ENCODE measurements at places on chromosomes 6 and 20.

DNA sequence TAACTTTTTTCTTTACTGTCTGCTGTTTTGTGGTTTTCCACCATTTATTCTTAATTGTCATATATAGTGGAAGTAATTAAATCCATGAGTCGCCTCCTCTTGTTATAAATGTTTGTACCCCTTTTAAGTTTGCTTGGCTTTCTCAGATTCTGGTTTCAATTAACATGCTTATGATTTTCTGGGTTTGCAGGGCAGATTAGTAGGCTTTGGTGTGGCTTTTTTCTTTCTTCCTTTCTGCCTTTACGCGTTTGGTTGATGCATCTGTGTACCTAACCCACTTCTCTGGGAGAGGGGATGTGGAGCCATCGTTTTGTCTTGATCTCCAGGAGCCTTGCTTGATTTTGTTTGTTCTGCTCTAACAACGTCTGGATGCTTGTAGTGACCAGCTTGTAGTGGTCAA lies 100.4 kb downstream of the JARID2 start:
- DNase-seq: no peak

DNA sequence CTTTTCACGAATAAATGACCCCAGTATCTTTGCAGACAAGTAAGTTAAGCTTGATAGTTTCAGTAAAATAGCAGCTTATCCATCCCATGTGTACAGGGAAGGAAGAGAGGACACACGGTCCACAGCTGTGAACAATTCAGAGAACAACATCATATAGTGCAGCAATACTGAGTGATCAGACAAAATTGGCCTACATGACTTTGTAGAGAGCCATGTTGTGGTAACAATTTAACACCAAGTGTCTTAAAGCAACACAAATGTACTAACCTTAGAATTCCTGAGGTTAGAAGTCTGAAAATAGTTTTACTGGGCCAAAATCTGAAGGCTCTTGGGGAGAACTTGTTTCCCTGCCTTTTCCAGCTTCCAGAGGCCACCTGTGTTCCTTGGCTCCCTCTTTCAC lies 12.5 kb downstream of the FAM184A start:
- DNase-seq: no peak

GRCh38 chr20:21705575-21706260 lies at the start of gene PAX1:
PAX1 (plus strand) TSS chr20:21705664; CDS start chr20:21705713, 49 bp downstream.
- DNase-seq: no peak

- DNase-seq: no peak
Observed at GRCh38 chr6:76942203-76942966, 520.9 kb downstream of the HTR1B start.

GRCh38 chr6:97423190-97423589 lies 140.2 kb upstream of the MMS22L start:
- no peak for DNase-seq

GRCh38 chr6:133895573-133896343 lies 6.8 kb downstream of the TCF21 start:
- no peak for DNase-seq

DNA sequence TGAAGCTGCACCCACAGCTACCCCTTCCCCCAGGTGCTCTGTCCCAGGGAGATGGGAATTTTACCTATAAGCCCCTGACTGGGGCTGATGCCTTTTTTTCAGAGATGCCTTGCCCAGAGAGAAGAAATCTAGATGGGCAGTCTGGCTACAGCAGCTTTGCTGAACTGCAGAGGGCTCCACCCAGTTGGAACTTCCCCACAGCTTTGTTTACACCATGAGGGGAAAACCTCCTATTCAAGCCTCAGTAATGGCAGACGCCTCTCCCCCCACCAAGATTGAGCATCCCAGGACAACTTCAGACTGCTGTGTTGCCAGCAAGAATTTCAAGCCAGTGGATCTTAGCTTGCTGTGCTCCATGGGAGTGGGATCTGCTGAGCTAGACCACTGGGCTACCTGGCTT lies 122.6 kb upstream of the MOCS1 start:
- DNase-seq: no peak

GRCh38 chr6:3196770-3197169 lies 30.7 kb downstream of the TUBB2B start:
- DNase-seq: no peak

GRCh38 chr6:119322034-119322433 lies 27.5 kb downstream of the MAN1A1 start:
- DNase-seq: no peak

- peak; percentile 62 for DNase-seq
Observed at GRCh38 chr6:24974182-24975171, 38.7 kb upstream of the RIPOR2 start.

DNA sequence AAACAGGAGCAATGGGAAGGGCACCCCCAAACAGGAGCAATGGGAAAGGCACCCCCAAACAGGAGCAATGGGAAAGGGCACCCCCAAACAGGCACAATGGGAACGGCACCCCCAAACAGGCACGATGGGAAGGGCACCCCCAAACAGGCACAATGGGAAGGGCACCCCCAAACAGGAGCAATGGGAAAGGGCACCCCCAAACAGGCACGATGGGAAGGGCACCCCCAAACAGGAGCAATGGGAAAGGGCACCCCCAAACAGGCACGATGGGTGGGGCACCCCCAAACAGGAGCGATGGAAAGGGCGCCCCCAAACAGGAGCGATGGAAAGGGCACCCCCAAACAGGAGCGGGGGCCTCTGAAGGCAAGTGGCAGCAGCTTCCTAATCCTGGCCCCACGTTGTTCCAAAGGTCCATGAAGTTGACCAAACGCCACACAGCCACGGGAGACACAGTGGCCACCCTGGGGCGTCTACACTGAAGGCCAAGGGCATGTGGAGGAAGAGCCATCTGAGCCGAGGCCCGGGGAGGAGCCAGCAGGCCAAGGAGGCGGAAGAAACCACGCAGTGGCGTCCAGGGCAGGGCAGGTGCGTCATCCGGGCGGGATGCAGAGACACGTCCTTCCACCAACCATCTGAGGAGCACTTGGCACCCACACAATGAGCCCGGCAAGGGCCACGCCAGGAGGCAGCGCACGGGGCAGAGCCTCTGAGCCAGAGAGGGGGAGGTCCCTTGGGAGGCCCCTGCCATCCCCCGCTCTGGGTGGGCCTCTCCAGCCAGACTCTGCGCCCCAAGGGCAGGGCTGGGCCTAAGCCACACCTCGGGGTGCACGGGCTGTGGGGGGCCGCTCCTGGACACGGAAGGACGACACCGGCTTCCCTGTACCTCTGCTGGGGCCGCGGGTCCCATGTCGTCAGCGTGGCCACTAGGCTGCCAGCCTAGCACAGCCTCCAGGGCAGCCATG lies 21.5 kb upstream of the NTSR1 start:
- no peak for DNase-seq

DNA sequence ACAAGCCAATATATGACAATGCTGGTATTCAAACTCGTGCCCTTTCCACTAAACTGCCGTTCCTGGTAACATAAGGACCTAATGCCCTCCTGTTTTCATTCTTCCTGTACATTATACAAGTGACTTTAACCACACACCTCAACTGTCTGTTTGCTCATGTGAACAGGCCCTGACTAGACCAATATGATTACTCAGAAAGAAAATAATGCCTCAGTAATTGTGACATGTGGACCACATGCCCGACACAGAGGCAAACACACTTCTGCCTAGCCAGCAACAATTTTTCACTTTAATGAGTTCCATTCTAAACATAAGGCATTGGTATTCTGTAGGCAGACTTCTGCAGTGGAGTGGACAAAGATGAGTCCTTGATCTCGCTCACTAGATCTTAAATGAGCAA lies 30.0 kb downstream of the SLC22A16 start:
- no peak for DNase-seq

GRCh38 chr20:8790442-8791074 lies 278.3 kb upstream of the PLCB4 start:
- DNase-seq: peak; percentile 20

DNA sequence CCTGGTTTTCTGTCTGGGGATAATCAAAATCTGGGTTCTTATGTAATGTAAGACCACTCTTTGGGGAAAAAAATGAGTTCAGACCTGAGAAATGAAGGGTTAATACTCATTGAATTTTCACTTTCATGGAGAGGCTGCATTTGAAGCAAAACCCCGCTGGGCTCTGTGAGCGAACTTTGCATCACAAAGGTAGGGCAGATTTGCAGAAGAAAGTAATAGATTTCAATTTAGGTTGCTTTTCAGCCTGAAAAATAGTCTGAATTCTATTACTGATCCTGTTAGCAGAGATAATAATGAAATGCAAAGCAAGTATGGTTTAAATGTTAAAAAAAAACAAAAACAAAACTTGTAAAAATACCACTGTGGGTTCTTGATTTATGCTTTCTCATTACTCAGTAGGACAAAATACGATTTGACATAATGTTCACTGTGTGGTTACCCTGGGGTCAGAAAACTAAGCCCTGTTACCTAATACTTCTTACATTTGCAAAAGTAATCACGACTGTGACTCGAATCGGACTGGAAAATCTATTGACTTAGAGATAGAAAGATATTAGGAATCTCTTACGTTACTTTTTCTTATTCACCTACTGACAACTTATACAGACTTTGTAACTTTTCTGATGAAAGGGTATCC lies 72.2 kb downstream of the UST start:
- no peak for DNase-seq

Measured in activated T-cell treated with anti-CD3 and anti-CD28 coated beads, Interleukin-2, amount 50 U/mL, for 48 hours (primary cell).